ENCODE measurements at places on chromosomes 3 and 15. TPM values are rescaled to one million over a fixed set of nuclear protein-coding genes. Genes with fewer than 3 reads are reported as not detected.

The FSTL1 gene
- total RNA-seq: 0.35 TPM

GRCh38 chr15:74141591-74141990 lies 11.2 kb downstream of the ISLR2 start:
- H3K27me3 ChIP-seq: peaks cover 56% of the 10 kb centered on the region
- no peak overlapping the region for H3K27ac ChIP-seq
- peaks cover 7% of the 10 kb centered on the region for H3K4me1 ChIP-seq
- no peak overlapping the region for H3K4me3 ChIP-seq
- no peak for DNase-seq

DNA sequence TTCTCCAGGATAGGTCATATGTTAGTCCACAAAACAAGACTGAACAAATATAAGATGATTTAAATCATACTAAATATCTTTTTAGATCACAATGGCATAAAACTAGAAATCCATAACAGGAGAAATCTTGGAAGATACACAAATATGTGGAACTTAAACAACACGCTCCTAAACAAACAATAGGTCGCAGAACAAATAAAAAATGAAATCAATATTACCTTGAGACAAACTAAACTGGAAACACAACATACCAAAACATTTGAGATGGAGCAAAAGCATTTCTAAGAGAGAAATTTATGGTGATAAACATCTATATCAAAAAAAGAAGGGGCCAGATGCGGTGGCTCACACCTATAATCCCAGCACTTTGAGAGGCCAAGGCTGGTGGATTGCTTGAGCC lies 8.3 kb upstream of the TMCO5A start:
- H3K36me3 ChIP-seq: no peaks in the 10 kb centered on the region
- H3K27me3 ChIP-seq: no peaks in the 10 kb centered on the region

GRCh38 chr3:195129644-195130492 lies 141.1 kb downstream of the XXYLT1 start:
- no peaks in the 10 kb centered on the region for H3K36me3 ChIP-seq
- H3K27me3 ChIP-seq: no peaks in the 10 kb centered on the region
- DNase-seq: no peak

DNA sequence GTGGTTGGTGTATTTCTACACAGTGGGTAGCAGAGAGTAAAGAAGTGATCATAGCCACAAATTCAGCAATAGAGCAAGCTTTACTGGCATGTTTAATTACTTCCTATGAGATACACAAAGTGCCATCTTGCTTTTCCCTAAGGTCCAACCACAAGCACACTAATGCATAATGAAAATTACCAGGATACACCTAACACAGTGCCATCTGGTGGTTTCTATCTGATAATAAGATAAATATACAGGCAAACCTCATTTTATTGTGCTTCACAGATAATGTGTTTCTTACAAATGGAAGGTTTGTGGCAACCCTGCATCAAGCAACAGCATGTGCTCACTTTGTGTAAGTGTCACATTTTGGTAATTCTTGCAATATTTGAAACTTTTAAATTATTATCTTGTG lies 223.0 kb downstream of the NSUN3 start:
- no peaks in the 10 kb centered on the region for H3K4me1 ChIP-seq
- H3K27me3 ChIP-seq: no peaks in the 10 kb centered on the region
- no peak overlapping the region for H3K4me3 ChIP-seq
- no peak for DNase-seq
- no peaks in the 10 kb centered on the region for H3K36me3 ChIP-seq
- H3K27ac ChIP-seq: no peak overlapping the region

DNA sequence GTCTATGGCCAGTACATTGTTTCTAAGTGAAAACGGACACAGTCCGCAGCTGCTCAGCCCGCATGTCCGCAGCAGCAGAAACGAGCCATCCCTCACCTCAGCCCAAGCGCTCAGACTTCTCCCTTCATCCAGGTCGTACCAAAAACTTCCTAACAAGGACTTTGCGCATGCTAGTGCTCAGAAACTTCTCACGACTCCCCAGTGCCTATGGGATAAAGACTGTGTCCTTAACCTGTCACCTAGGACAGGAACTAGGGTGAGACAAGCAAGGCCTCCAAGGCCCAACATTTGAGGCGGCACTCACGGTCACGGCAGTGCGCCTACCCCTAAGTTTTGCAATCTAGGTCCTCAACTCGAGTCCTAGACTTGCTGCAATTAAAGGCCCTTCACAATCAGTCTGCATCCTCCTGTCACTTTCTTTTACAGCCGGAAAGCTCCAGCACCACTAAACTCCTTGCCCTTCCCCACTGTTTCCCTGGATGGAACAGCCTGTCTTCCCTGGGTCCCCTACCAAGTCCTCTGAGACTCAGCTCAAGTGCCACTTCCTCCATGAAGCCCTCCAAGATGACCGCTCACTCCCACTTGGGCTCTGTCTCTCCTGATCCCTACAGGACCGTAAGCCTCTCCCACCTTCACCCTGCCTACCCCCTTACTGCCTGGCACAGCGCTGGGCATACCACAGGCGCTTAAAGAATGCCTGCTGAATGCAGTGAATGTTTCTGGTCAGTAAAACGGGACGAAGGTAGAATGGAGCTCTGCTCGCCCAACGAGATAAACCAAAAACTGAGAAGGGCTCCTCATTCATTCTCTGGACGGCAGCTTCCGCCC lies 1.2 kb downstream of the CLN6 start:
- DNase-seq: no peak
- peaks cover 5% of the 10 kb centered on the region for H3K27me3 ChIP-seq
- peaks cover 45% of the 10 kb centered on the region for H3K4me1 ChIP-seq

DNA sequence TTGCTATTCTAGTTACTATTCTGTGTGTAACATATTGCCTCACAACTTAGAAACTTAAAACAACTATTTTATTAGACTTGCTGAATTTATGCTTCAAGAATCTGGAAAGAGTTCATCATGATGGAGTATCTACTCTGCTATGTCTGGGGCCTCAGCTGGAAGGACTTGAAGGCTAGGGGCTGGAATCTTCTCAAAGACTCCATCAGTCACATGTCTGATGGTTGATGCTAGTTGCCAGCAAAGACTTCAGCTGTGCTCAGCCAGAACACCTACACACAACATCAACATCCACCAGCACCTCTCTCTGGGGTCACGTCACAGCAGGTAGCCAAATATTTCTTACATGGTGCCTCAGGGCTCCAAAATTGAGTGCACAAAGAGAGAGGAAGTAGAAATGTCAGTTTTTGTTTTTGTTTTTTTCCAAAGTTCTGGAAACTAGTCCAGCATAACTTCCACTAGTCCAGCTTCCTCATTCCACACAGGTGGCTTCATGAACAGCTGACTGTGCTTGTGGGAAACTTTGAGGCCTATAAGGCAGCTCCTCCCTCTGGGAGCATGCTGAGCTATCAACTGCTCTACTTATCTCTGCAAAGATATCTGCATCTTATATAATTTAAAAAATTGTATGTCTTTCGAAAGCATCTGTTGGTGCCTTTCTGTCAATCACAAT lies 325.4 kb upstream of the AGTR1 start:
- H3K36me3 ChIP-seq: no peaks in the 10 kb centered on the region
- H3K4me1 ChIP-seq: no peaks in the 10 kb centered on the region
- no peak for DNase-seq
- H3K4me3 ChIP-seq: no peak overlapping the region
- no peak overlapping the region for H3K27ac ChIP-seq
- no peaks in the 10 kb centered on the region for H3K27me3 ChIP-seq

- no peaks in the 10 kb centered on the region for H3K36me3 ChIP-seq
- H3K4me1 ChIP-seq: peaks cover 11% of the 10 kb centered on the region
- DNase-seq: no peak
Observed at GRCh38 chr15:75178171-75178937, 23.3 kb upstream of the C15orf39 start.

All from activated CD4-positive, alpha-beta T cell treated with anti-CD3 and anti-CD28 coated beads, Interleukin-2, amount 10 ng/mL, durations not matched to agents 7 days and 5 days (primary cell).